ENCODE measurements at places on chromosomes 6 and 20. TPM values are rescaled to one million over a fixed set of nuclear protein-coding genes. Genes with fewer than 3 reads are reported as not detected.

Gene ASIP
- 0.34 TPM for polyA plus RNA-seq

- DNase-seq, result no peak
Measured at GRCh38 chr6:118574051-118574865, 26.2 kb downstream of the PLN start.

Gene SYNDIG1
- 9.9 TPM for polyA plus RNA-seq

DNA sequence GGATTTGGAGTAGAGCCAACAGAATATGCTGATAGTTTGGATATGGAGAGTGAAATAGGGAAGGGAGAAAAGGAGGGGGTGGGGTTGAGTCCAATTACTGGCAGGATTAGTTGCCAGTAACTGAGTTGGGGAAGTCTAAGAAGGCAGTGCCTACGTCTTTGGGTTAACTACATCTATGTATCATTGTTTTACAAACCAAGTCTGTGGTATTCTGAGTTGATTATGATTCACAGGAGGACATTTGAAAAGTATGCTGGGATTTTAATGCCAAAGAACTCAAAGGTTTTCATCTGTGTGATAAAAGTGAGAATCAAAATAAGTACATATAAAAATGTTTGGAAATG lies 14.7 kb downstream of the DSE start:
- DNase-seq, result no peak

DNA sequence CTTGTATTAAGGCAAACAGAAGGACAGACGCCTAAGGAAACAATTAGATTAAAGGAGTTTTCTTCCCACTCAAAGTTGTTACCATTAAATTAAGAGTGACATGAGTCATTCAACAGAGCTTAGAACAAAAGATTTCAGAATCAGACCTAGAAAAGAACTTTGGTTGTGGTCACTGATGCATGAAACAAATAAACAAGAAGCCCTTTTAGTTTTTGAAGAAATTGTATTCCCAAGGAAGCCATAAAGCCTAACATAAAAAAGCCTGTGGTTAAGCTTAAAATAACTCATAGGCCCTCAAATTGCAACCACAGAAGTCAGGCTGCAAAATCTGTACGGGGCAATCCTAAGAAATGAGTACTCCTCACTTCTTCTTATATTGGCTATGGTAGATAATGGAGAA lies 17.9 kb upstream of the TRIM26 start:
- DNase-seq, result no peak

DNA sequence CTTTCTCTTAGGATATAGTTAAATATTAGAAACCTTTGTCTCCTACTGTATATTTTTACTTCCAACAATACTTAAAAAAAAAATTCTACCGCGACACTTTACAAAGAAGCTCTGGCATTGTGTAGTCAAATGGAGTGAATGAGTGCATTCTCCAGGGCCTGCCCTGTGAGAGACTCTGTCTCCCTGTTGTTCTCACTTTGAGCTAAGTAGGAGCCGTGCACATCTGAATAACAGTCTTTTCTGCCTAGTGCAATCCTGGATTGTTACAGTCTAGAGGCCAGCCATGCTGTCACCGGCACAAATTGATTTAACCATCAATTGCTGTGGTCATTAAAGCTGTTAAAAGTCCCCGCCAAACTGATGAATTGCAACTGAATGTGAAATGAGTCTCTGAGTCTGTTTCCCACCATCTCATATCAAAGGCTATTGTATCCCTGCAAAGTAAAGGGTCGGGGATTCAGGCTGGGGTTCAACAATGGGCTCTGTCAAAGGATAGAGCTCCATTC lies 156.0 kb downstream of the RFPL4B start:
- DNase-seq, result no peak

Data from renal pelvis (tissue), 12 donors.